ENCODE measurements at places on chromosomes 6 and 20.

DNA sequence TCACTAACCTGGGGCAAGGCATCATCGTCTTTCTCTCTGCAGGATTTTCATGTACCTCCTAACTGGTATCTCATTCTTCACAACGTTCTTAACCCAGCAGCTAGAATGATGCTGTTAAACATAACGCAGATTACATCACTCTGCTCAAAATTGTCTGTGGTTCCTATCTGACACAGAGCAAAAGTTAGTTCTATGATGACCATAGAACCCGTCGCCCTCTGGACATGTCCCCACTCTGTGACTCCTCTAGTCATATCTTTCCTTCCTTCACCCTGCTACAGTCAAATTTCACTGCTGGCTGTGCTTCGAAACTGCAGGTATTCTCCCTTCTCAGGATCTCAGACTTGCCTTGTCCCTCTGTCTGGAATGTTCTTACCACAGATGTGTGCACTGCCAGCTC is 87.4 kb upstream of the TPD52L1 start:
- no peak for DNase-seq

GRCh38 chr6:25944688-25945574 is 14.4 kb upstream of the SLC17A2 start:
- no peak for DNase-seq

DNA sequence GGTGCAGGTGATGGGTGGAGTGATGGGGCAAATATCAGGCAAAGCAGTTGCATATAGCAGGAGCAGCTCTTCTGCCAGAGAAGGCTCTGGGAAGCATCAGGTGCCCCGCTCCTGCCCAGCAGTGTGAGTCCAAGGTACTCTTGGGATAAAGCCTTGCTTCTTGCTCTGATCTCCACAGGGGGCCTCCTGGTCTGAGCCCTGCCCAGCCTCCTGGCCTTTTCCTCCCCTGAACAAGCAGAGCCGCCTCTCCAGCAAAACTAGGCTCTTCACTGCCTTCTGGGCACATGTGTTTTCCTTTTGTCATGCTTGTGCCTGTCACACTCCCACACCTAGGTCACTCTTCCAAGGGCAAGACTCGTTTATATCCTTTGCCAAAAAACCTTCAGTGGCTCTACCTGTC is 34.3 kb downstream of the SIRPA start:
- DNase-seq = no peak

DNA sequence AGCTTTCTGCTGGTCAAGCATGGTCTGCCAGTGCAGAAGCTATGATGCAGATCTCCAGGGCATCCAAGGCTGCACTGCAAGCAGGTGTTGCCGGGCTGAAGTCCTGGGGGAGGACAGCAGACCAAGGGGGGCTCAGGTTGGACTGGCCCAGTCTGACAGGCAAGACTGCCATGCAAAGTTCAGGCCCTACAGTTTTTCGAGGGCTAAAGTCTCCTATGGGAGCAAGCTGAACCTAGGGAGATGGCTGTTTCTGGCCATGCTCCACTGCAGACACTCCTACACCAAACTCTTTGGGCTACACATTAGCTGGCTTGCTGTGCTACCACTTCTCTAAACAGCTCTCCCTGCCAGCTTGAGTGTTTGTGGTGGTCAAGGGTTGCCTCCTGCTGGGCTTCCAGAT is 130.0 kb upstream of the SYNCRIP start:
- DNase-seq = no peak

DNA sequence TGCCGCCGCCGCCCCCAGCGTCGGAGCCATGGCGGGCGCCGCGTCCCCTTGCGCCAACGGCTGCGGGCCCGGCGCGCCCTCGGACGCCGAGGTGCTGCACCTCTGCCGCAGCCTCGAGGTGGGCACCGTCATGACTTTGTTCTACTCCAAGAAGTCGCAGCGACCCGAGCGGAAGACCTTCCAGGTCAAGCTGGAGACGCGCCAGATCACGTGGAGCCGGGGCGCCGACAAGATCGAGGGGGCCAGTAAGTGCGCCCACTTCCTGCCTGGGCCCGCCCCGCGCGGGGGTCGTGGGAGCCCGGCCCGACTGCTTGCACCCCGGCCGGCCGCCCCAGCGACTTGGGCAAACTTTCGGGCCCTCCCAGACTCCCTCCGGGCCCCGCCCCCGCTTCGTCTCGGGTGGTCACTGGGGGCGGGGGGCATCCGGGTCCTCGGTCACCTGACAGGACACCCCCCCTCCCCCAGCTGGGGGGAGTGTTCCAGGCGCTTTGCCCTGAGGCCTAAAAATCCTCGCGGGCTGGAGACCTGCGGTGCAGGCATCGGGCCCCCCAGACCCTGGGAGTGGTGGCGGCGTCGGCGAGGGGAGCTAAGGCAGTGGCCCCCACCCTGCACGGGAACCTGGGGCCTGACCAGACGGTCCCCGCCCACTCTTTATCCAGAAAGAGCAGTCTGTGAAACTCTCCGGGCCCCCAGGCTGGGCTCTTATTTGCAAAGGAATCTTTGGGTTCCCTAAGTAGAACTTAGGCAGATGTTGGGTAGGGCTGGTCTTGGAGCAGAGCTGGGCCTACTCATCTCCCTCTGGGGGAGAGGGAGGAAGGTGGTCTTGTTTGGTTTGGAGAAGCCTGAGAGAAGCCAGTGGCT is 501 bp downstream of the PLCG1 start:
- DNase-seq = peak; percentile 71

- peak; percentile 61 for DNase-seq
These were observed 46.8 kb downstream of the PYGB start for GRCh38 chr20:25294459-25295385.

- no peak for DNase-seq
These were observed 35.7 kb upstream of the OGFRL1 start for GRCh38 chr6:71252960-71253359.

DNA sequence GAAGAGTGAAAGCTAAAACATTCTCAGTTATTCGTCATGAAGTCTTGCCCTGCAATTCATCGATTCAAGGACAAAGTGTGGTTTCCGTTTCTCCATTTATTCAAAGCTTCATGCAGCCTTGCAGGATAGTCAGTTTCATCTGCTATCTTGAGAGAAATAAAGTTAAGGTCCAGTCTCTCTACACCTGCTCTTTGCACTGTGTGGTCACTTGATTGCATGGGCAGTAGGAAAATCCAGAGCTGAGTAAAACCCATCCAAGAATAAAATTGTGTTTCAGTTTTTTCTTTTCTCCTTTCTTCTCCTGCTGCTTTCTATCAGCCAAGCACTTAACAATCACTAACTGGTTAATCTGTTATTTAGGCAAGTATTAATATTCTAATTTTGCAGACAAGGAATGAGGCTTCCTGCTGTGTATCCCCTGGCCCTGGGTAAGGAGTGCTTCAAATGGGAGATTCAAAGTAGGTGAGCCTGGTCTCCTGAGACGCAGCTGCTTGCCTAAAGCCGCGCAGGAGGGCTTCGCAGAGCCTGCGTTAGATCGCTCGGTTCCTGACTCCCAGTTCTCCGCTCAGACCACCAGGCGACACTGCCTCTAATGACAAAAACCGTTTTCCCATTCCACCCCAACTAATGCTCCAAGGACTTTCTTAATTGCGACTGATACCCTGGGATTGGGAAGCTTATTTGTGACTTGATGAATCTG is 808.3 kb downstream of the TFAP2A start:
- no peak for DNase-seq

DNA sequence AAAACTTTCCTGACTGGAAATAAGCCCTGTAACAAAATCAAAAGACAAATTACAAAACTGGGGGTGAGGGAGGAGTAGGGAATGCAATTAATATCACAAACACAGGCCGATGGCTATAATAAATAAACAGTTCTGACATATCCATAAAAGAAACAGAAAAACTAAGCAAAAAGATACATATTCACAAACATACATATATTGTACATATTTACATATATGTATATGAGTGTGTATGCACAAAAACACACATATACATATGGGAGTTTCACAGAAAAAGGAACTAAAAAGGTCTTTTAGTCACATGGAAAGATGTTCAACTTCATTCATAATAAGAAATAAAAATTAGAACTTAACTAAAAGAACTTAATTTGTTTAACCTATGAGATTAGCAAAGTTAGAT is 292.7 kb downstream of the TFAP2A start:
- DNase-seq = no peak

All from CD4-positive, alpha-beta T cell treated with Interleukin-21 for 1 hour (primary cell).